Metanephros (tissue), 2 donors: ENCODE measurements at places on chromosomes 4 and X. TPM values are rescaled to one million over a fixed set of nuclear protein-coding genes. Genes with fewer than 3 reads are reported as not detected.

MAGEC1 gene
- not detected for total RNA-seq

NLGN3 gene
- total RNA-seq, result 2.2 TPM

PDS5A gene
- 62.9 TPM for total RNA-seq

RPL9 gene
- total RNA-seq, result 1,202 TPM

GAGE12J gene
- total RNA-seq, result not detected

EMCN gene
- 68.9 TPM for total RNA-seq

GATA1 gene
- 0.58 TPM for total RNA-seq

CXCL9 gene
- not detected for total RNA-seq

IL3RA gene
- total RNA-seq, result 6.2 TPM

RBM46 gene
- not detected for total RNA-seq

GAGE12H gene
- total RNA-seq, result not detected
